ENCODE measurements at places on chromosomes 16 and 17. TPM values are rescaled to one million over a fixed set of nuclear protein-coding genes. Genes with fewer than 3 reads are reported as not detected.

The WFIKKN2 gene
- not detected for total RNA-seq

The SLC5A11 gene
- 0.27 TPM for total RNA-seq

The TOX3 gene
- total RNA-seq: 0.20 TPM

The OR1F1 gene
- 0.29 TPM for total RNA-seq

The BICDL2 gene
- not detected for total RNA-seq

The C16orf74 gene
- 11.6 TPM for total RNA-seq

The CTRB2 gene
- total RNA-seq: not detected

The CWC25 gene
- 24.2 TPM for total RNA-seq

The STAC2 gene
- total RNA-seq: 7.1 TPM

The PIRT gene
- total RNA-seq: not detected

The TLCD2 gene
- 1.5 TPM for total RNA-seq

The NPB gene
- 0.57 TPM for total RNA-seq

The SYNGR2 gene
- 178 TPM for total RNA-seq

The NKD1 gene
- 0.21 TPM for total RNA-seq

The MEOX1 gene
- not detected for total RNA-seq

The NLRC5 gene
- 2.7 TPM for total RNA-seq

The TPPP3 gene
- 13.1 TPM for total RNA-seq

The SOX8 gene
- total RNA-seq: 2.2 TPM

The ITGAD gene
- total RNA-seq: not detected

The RAD51C gene
- total RNA-seq: 55.3 TPM

The CD300LF gene
- total RNA-seq: not detected

The TMEM256 gene
- total RNA-seq: 204 TPM

The CES3 gene
- 3.0 TPM for total RNA-seq

The SEC14L5 gene
- 0.06 TPM for total RNA-seq

The FBXL19 gene
- 16.8 TPM for total RNA-seq

The SLC35G6 gene
- not detected for total RNA-seq

The PCGF2 gene
- total RNA-seq: 63.2 TPM

The GAS7 gene
- 0.38 TPM for total RNA-seq

The DCAF7 gene
- 42.0 TPM for total RNA-seq

The TNFSF13 gene
- 0.53 TPM for total RNA-seq

The PIK3R6 gene
- not detected for total RNA-seq

The CYGB gene
- 1.4 TPM for total RNA-seq

The TMEM88 gene
- 1.2 TPM for total RNA-seq

The ARHGAP44 gene
- total RNA-seq: 2.4 TPM

The RTN4RL1 gene
- 25.4 TPM for total RNA-seq

The CCL8 gene
- total RNA-seq: not detected

The MPP3 gene
- 15.9 TPM for total RNA-seq

The CORO6 gene
- total RNA-seq: 3.5 TPM

The PLD6 gene
- 6.9 TPM for total RNA-seq

The NPIPA5 gene
- 4.8 TPM for total RNA-seq

The SPECC1 gene
- total RNA-seq: 52.5 TPM

The CLEC3A gene
- not detected for total RNA-seq

The VWA3A gene
- 0.04 TPM for total RNA-seq

The TNP2 gene
- total RNA-seq: not detected

The ELMO3 gene
- total RNA-seq: 1.7 TPM

The SUPT4H1 gene
- 134 TPM for total RNA-seq

The TRIM47 gene
- total RNA-seq: 215 TPM

The TP53TG3 gene
- total RNA-seq: 0.28 TPM

The GDPD3 gene
- total RNA-seq: 1.2 TPM

The CES1 gene
- 29.2 TPM for total RNA-seq

The TMEM220 gene
- 3.4 TPM for total RNA-seq

The CNTNAP1 gene
- total RNA-seq: 3.8 TPM
